ENCODE measurements at places on chromosomes 6 and 20.

- no peak for DNase-seq
Measured at GRCh38 chr6:151059612-151060095, 180.1 kb upstream of the AKAP12 start.

DNA sequence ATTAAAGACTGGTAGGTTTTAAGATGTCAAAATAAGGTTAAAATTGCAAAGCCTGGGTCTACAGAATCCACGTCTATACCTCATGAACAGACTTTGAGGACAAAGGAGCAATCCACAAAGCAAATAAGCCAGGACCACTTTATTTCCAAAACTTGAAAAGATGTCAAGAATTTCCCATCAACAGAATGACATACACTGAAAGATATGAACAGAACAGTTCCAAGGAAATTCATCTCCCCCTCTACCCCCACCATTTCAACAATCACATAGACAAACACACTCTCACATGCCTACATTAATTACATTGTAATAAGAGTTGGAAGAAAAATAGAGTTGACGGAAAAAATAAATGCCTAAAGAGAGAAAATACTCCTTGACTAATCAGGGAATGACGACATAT lies 45.2 kb upstream of the NHSL1 start:
- no peak for DNase-seq

DNA sequence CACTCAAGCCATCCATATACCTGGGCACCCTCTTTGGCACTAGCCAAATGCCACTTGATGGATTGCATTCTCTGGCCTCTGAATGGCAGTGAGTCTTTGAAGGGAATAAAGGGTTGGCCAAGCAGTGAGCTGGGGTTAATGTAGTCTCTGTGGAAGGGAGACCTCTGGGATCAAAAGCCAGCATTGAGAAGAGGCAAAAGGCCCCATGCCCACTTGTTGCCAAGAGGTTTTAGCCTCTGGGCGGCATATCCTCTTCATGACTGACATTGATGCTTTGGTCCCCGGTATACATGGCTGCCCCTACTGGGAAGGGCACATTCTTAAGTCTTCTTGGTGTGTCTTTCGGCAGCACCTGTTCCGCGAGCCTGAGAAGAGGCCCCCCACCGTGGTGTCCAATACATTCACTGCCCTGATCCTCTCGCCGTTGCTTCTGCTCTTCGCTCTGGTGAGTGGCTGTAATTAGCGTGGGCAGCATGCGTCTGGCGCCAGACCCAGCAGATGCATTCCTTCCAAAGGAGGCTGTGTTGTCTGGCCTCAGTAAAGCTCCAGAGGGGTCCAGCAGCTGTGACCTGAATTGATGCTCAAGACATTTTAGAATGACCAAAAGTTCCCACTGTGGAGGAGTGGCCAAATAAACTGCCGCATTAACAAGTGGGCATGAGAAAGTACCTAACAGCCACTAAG lies 29.5 kb downstream of the GHRH start:
- DNase-seq, result peak; percentile 18

- DNase-seq, result no peak
Measured at GRCh38 chr6:132932588-132932987, 118.2 kb downstream of the RPS12 start.

Data from right renal cortex interstitium (tissue), 3 donors.